ENCODE measurements at places on chromosomes 6 and 20.
A peak's percentile ranks its signal among the peaks of the same experiment; 100 is the strongest.

DNA sequence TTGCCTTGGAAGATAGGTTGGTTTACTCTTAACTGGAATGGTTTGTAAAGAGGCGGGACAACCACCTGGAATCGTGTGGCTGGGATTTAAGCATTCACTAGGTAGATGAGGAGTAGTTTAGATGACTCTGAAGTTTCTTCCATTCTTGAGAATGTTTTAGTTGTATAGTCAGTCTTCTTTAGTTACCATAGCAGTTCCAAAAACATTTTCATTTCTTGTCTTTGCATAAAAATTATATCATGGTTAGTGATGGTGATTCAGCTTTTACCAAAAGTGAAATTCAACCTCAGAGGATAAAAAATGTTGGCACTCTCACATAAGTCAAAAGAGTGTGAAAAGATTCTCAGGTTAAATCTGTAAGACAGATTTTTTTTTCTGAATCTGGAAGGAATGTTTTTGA is 70.3 kb downstream of the SMAP1 start:
- DNase-seq = no peak

DNA sequence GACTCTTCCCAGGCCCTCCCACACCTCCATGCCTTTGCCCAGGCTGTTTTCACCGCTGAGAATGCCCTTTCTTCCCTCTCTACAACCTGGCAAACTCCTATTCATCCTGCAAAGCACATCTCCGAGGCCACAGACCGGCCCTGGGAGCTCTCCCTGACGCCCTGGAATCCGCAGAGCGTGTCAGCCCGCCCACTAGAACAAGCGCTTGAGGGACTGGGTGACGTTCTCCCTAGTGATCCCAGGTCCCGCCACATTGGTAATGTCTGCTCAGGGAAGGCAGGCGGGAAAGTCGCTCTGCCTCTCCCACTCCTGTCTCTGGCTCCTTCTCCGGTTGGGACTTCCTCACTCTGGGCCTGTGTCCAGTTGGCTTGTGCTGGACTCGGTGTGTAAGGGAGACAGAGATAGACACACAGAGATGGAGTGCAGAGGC is 61.6 kb downstream of the SRC start:
- no peak for DNase-seq

- no peak for DNase-seq
These were observed 24.8 kb downstream of the SNX9 start for GRCh38 chr6:157847846-157848245.

GRCh38 chr6:137210903-137211302 is 8.3 kb downstream of the IFNGR1 start:
- no peak for DNase-seq

GRCh38 chr6:156791320-156791850 is 14.2 kb downstream of the ARID1B start:
- DNase-seq = no peak

- DNase-seq = no peak
These were observed 17.2 kb upstream of the IL22RA2 start for GRCh38 chr6:137190583-137191094.

- no peak for DNase-seq
These were observed 75.9 kb upstream of the PMEPA1 start for GRCh38 chr20:57785720-57786119.

- DNase-seq = no peak
These were observed 25.1 kb downstream of the KIF16B start for GRCh38 chr20:16548068-16548672.

GRCh38 chr20:31560094-31560745 is 44.9 kb upstream of the ID1 start:
- DNase-seq = peak; percentile 71

- DNase-seq = no peak
These were observed 170.1 kb upstream of the AKAP12 start for GRCh38 chr6:151069641-151070040.

GRCh38 chr20:19457611-19458010 is 245.2 kb downstream of the SLC24A3 start:
- no peak for DNase-seq

DNA sequence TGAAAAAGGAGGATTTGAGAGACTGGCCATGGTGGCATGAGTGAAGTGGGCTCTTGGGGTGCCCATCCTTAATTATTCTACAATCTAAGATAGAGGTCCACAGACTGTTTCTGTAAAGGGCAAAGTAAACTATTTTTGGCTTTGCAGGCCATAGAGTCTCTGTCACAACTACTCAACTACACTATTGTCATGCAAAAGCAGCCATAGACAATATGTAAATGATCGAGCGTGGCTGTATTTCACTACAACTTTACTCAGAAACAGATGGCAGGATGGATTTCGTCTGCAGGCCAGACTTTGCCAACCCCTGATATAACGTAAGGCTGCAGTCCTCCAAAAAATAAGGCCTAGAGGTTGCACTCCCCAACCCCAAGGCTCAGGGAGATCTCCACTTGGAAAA is 58.2 kb upstream of the NAA20 start:
- DNase-seq = no peak

- no peak for DNase-seq
These were observed 15.2 kb downstream of the VNN2 start for GRCh38 chr6:132742495-132742894.

- DNase-seq = no peak
These were observed 112.9 kb upstream of the TOP1 start for GRCh38 chr20:40915756-40916155.

DNA sequence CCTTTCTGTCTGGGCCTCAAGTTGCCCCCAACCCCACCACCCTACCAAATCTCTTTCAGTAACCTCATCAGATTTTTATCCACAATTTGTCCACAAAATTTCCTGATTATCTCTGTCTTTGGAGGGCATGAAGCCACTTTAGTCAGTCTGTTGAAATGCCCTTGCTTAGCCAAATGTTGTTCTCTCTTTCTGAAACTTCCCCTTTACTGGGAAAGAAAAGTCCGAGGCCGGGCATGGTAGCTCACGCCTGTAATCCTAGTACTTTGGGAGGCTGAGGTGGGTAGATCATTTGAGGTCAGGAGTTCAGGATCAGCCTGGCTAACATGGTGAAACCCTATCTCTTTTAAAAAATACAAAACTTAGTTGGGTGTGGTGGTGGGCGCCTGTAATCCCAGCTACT is 33.8 kb downstream of the TOMM6 start:
- DNase-seq = no peak
